ENCODE measurements at places on chromosomes 2 and 18.

GRCh38 chr18:64986906-64987495 lies 763.8 kb upstream of the CDH7 start:
- DNase-seq = no peak

- no peak for DNase-seq
Measured at GRCh38 chr2:233836359-233836758, 18.0 kb downstream of the HJURP start.

GRCh38 chr2:202752071-202752470 lies 117.3 kb downstream of the FAM117B start:
- no peak for DNase-seq

DNA sequence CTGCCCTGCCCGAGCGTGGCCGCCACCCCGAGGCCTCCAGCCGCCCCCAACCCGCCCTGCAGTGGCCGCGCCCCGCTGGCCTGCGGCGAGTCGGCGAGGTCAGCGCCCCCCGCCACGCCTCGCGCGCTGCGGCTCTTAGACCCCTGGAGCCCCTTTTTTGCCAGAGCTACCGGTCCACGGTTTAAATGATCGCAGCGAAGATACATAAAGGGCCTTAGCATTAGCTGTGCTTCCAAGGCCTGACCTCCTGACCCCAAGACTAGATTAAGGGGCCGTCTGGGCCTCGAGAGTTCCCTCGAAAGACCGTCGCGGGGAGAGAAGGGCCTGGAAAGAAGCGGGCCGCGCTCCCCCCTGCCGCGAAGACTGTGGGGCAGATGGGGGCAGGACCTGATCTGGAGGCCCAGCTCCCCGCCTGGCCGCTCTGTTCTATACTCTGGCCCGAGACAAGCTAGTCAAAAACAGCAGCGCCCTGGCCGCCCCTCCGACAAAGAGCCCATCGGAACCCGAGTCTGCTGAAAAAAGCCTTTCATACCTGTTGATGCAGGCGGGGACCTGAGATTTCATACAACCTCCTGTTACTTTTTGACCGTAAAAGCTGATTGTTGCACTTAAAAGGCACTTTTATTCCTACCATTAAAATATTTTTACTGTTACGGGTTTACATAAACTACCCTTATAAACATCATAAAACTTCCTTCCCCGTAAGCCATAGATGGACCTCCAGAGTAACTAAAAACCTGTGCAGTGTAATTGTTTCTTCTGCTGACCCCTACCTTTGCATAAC lies 68.7 kb upstream of the PSMD14 start:
- DNase-seq = no peak

DNA sequence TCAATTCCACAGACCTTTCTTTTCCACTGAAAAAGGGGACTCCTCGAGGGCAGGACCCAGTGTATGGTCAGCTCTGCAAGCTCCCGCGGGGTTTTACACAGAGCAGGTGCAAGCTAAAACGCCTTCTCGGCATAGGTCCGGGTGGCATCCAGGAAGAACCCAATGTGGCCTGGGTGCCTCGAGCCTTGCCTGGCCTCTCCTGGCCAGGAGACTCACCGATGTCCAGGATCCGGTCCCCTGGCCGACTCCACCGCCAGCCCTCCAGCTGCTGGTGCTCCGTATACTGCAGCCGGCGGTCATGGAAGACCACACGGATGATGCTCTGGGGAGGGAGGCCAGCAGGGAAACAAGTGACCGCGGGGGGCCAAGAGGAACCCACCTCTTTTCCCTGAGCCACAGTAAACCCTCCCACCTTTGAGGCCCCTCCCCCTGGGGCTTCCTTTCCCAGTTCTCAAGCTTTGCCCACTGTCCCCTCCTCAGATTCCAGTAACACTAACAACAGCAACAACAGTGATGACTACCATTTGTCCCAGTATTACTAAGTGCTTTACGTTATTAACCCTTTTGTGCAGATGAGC lies 36.1 kb downstream of the TFCP2L1 start:
- DNase-seq = no peak

DNA sequence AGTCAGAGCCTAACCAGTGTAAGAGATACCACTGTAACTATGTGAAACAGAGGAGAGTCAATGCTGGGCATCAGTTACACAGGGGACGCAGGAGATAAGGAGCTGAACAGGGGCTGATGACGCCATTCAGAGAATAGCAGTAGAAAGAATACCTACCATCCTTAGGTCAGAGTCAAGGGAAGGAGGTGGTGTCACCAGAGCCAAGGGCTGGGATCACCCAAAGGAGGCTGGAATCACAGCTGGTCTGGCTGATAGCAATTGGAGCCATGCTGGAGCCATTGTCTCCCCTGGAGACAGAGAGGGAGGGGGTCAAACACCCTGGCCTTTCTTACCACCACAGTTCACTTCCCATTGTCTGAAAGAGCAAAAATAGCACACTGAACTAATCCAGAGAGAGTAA lies 37.3 kb upstream of the C18orf32 start:
- no peak for DNase-seq

DNA sequence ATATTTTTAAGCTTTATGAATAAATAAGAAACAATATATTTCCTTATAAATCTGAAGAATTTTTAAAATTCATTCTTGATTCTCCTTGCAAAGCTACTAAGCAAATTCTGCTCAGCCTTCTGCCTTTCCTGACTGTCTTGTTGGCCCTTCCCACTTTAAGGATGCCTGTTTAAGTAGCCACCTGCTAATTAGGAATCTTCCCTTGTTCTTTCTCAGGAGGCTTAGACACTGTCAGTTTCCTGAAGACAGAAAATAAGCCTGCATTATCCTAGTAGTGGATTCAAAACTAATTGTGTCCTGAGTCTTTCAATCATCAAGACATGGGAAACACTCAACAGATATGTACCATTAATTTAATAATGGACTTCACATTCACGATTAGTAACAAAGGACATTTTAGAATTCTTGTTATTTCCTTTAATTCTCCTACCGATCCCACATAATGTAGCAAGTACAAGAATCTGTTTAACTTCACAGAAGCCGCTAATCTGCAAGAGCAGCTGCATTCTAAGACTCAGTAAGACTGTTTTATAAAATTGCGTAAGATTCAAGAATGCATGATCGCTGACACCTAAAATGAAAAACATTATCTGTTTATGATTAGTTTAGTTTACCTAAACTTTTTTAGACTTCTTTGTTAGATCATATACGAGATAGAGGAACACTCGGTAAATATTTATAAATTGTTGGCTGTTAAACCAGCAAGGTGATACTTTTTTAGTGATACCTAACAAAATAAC lies 445.4 kb upstream of the DSEL start:
- no peak for DNase-seq

GRCh38 chr2:149225446-149225845 lies 104.9 kb upstream of the LYPD6 start:
- no peak for DNase-seq

DNA sequence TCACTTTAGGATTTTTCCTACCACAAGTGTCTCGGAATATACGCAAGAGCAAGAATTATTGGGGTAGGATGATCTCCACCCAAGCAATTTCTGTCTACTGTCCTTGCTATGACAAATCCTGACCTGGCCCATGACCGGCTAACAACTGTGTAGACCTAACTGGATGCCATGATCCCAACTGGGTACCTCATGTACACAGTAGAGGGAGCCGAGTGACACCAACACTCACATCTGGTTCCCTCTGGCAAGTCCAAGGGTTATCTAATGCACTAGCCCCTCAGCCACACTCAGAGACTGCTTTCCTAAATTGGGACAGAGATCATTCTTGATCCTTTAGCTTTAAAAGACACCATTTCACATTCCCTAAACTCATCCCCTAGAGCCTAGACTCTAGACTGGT lies 60.7 kb upstream of the ZNF532 start:
- no peak for DNase-seq

GRCh38 chr2:3311601-3312000 lies 66.0 kb downstream of the EIPR1 start:
- DNase-seq = no peak

GRCh38 chr18:25456334-25457010 lies 104.5 kb upstream of the ZNF521 start:
- DNase-seq = no peak

DNA sequence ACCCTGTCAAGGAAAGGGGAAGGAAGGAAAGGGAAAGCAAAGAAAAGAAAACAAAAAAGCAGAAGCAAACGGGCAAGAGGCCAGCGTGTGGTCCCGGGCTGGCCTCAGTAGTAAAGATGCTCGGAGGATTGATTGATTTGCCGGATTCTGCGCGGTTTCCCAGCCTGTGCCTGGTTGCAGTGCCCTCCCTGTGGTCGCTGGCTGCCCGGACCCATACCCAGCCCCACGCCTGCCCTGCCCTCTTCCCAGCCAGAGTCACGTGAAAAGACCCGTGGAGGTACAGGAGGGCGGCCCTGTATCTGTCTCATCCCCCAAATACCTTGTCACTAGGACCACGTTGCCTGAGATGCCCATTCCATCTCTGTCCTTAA lies 55.1 kb upstream of the IMP4 start:
- DNase-seq = no peak

DNA sequence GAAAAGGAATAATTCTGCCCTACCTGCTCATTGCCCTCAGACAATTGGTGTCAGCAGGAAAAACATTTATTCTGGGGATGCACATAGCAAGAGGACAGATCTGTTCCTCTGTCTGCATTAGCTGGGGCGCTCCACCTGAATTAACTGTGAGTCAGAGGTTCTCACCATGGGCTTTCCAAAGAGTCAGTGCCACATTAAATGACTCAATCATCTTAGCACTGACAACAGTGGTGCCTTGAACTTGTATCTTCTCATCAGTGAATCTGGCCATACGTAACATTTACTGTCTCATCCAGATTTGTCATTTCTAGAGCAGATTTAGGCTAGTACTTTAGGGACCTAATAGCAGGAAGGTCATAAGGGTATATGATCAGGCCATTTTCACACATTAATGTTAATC lies 358.1 kb upstream of the CRIM1 start:
- no peak for DNase-seq

DNA sequence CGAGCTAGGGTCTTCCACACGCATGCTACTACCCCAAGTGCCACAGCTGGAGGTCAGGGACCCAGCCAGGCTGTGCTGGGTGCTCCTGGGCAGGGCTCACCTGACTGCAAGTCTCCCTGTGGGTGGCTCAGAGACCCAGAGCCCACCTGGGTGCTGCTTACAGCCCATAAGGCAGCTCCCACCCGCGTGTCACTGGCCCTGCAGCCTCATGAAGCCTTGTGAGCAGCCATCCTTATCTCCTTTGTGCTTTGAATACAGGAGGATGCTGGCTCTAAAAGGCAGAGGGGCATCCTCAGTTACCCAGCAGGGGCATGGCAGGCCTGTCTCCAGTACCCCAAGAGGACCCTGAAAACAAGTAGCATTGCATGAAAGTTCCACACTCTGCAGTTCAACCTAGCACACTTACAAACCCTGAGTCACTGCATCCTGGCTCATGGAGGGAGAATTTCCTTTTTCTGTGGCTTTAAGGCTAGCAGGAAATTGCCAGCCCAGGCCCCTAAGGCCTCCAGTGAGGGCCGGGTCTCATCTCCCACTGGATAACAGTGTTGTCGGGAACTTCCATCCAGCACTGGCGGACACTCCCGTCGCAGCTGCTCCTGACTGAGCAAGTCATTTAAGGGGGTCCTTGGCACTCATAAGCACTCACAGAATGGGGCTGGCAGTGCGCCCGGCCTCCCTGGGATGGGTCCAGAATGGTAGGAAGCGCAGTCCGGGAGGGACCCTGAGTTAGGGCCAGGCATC lies 137.1 kb downstream of the RPIA start:
- no peak for DNase-seq

- DNase-seq = no peak
Measured at GRCh38 chr18:36518839-36519238, 221.3 kb downstream of the FHOD3 start.

GRCh38 chr18:46337271-46337670 lies 233.1 kb downstream of the HAUS1 start:
- no peak for DNase-seq

All from GF-D8 (cell line).